ENCODE measurements at places on chromosomes 6 and 20. TPM values are rescaled to one million over a fixed set of nuclear protein-coding genes. Genes with fewer than 3 reads are reported as not detected.

GABRR2 gene
- total RNA-seq: 0.03 TPM

MOXD1 gene
- total RNA-seq: 1.5 TPM

TLDC2 gene
- total RNA-seq: not detected

ZSCAN31 gene
- 2.2 TPM for total RNA-seq

ADGRF1 gene
- not detected for total RNA-seq

PRSS35 gene
- 0.14 TPM for total RNA-seq

SLC13A3 gene
- total RNA-seq: 0.02 TPM

MAD2L1BP gene
- total RNA-seq: 34.8 TPM

LRRC73 gene
- 1.2 TPM for total RNA-seq

ANGPT4 gene
- 0.03 TPM for total RNA-seq

PTK7 gene
- 3.7 TPM for total RNA-seq

CST3 gene
- 436 TPM for total RNA-seq

COL21A1 gene
- 0.84 TPM for total RNA-seq

PPP1R3G gene
- 2.6 TPM for total RNA-seq

SLC4A11 gene
- 13.0 TPM for total RNA-seq

SCGN gene
- 0.30 TPM for total RNA-seq

PROCR gene
- total RNA-seq: 140 TPM

WFDC5 gene
- total RNA-seq: not detected

TFAP2B gene
- not detected for total RNA-seq

IL17A gene
- total RNA-seq: not detected

CTCFL gene
- total RNA-seq: 0.02 TPM

SPO11 gene
- not detected for total RNA-seq

OR10C1 gene
- total RNA-seq: not detected

TAAR6 gene
- total RNA-seq: not detected

HLA-DOB gene
- total RNA-seq: 0.05 TPM

MAN1A1 gene
- 0.05 TPM for total RNA-seq

Data from A549 treated with AZD2906 at 1 μM for 4 hours (cell line).